ENCODE measurements at places on chromosomes 7 and 10.

DNA sequence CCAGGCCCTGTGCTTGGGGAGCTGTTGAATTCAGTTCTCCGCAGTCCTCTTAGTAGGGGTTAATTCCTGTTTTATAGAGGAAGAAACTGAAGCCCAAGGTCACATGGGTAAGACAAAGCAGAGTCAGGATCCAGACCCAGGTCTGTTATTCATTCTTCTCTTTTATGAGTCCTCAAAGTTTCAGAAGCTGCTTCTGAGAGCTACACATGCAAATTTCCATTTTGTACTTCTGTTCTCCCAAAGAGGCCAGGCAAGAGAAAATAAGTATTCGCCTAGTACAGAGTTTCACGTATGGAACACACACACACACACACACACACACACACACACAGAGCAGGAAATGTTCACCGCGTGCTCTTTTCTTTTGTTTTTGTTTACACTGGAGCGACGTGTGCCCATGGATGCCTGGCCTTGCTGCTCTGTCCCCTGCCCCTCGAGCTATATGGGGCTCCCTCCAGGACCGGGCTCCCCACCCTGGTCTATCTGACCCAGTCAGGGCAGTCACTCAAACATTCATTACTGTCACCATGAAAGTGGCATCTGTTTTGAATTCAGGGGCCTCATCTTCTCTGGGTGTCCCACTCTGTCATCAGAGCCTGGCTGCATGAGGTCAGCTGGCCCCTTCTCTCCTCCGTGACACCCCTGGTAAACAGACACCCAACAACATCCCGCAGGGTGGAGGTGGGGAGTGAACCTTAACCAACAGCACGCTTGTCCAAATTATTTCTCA, 84.4 kb downstream of the TNS3 start:
- no peak for DNase-seq

DNA sequence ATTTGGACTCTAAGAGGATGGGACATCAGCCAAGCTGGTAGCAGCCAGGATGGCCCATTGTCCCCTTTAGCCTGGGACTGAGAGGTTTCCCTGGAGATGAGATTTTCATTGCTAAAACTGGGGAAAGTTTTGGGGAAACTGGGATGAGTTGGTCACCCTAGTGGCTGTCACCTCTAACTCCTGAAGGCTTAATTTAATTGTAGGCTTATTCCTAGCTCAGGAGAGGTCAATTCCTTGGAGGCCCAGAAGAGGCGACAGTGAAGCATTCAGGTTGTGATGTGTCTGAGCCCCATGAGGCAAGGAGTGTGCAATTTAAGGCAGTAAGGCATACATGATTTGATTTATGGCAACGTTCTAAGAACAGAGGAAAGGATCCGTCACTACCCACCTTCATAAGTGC, 24.9 kb upstream of the JAZF1 start:
- no peak for DNase-seq

DNA sequence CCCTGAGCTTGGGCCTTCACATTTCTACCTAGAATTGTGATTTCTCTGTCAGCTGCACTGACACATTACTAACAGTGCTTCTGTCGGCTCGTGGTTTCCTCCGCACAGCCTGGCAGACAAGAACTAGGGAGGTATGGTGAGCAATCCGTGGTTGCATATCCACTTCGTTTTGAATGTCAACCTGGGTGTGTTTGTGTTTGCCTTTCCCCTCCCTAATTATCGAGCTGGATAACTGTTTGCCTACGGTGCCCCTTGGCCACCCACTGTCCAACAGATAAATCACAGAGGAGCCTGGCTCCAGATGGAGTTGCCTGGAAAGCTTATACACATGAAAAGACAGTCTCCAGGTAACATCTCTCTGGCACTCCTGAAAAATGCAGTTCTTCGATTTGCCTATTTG, 228.8 kb downstream of the TRIL start:
- DNase-seq, result no peak

DNA sequence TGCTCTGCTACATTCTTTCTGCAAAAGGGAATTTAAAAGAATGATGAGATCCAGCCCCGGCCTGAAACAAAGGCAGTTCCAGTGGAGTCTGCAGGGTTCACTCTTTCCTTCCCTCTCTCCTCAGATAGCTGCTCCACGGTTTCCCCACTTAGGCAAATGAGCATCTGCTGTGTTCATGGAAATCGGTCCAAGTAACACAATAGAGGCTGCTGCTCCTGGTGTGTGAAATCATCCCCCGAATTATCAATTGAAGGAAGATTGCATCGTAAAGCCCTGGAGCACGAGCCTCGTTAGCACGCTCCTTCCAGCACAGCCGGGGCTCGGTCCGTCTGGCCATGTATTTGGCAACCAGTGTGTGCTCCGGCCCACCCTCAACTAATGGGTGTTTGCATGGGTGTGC, 108.3 kb upstream of the DPP6 start:
- DNase-seq, result no peak
